Fibroblast of the conjunctiva (primary cell): ENCODE measurements at places on chromosomes 2 and 18.

DNA sequence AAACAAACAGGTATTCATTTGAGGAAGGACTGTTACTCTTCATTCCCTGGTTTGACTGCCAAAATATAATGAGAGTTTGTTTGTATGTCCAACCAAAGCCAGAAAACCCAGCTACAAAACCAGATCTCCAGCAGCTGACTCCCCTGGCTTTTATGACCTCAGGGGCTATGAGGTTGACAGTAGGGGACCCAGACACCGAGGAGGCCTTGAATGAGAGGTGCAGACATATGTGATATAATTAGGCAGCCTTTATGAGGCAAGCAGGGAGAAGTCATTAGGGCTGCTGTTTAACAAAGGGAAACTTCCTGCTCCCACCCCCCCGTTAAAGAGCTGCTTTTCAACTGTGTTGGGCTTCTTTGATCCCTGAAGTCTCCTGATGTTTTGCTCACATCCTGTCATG lies 236.7 kb downstream of the SLC4A3 start:
- no peak for DNase-seq

- DNase-seq = peak; percentile 64
Observed at GRCh38 chr2:61210332-61210981, 48.5 kb downstream of the C2orf74 start.

- no peak for DNase-seq
Observed at GRCh38 chr2:173347305-173348168, 7.1 kb upstream of the CDCA7 start.

DNA sequence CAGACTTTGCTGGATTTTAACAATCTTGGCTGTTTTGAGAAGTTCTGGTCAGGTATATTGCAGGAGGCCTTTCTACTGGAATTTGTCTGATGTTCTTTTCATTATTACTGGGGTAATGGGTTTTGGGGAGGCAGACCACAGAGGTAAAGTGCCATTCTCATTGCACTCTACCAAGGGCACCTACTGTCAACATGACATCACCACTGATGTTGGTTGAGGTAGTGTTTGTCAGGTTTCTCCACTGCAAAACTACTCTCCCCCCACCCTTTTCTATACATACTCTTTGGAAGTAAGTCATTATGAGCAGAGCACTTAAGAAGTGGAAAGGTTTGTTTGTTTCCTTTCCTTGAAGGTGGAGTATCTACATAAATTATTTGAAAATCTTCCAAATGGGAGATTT lies 27.0 kb downstream of the PRKD3 start:
- no peak for DNase-seq

DNA sequence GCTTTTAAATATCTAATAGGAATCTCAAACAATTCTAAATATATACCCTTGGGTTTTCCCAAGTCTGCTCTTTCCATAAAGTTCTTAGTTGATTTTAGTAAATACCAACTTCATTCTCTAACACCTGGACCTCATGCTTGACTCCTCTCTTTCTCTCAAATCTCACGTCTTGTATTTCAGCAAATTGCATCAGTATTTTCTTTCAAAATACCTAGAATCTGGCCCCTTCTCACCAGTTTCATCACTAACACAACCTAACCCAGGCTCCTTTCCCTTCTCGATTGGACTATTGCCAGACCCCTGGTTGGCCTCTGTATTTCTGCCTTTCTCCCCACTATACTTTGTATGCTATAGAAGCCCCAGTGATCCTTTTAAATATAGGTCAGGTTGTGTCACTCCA lies 23.0 kb upstream of the FAM171B start:
- no peak for DNase-seq

DNA sequence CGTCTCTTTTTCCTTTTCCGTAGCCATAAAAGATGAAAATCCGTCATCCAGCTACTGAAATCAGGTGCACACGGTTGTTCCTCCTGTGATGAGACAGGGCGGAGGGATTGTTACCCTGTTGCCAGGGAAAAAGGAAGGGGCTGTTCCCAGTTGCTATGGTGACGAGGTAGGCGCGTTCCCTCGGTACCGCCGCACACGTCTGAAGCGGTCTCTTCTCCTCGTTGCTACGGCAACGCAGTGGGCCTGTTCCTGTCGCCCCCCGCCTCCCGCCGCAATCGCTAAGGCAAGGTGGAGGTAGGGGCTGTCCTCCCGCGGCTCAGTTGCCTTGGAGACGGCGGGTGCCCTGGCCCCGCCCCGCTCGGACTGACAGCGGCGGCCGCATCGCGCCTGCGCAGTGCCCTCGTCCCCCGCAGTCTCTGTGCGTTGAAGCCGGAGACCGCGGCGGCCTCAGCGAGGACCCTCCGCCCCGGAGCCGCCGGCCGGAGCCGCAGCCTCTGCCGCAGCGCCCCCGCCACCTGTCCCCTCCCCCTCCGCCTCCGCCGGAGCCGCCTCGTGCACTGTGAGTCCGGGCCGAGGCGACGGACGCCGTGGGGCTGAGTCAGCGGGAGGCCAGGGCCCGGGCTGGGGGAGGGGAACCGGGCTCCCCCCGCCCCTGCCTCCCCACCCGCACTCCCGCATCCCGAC lies at the start of gene MAPRE3:
Gene MAPRE3 (plus strand): TSS at position 394 of the 684 bp plus-strand sequence. CDS start 51,582 bp downstream, outside the sequence.
- DNase-seq = peak; percentile 40

DNA sequence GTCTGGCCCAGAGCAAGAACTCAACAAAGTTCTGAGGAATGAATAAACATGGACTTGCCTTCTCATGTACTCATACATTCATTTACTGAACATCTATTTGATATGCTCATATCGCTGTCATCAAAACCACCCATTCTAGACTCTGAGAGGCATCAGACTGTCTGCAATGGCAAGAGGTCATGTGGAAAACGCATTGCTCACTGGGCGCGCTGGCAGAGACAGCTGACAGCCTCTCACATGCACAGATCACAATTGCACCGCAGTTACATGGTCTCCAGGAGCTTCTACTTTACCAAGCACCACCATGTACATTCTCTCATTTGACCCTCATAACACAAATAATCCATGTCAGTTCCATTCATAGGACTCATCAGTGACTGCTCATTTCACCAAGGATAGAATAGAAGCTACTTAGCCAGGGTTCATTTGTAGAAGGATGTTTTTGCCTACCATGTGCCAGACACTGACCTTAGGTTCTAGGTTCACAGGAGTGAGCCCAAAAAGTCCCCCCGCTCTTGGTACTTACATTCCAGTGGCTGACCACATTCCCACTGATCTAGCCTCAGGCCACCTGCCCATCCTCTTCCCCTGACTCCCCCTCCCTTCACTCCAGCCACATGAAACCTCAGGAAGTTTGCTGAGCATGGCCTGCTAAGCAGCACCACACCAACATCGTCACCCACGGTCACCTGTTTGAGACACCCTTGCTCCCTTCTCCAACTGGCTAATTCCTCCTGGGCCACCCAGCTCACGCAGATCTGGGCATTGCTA lies 6.1 kb downstream of the FAM124B start:
- no peak for DNase-seq

GRCh38 chr18:66013969-66014368 lies 263.2 kb downstream of the CDH7 start:
- no peak for DNase-seq

- DNase-seq = no peak
Observed at GRCh38 chr18:49948975-49949374, 135.6 kb upstream of the ACAA2 start.

DNA sequence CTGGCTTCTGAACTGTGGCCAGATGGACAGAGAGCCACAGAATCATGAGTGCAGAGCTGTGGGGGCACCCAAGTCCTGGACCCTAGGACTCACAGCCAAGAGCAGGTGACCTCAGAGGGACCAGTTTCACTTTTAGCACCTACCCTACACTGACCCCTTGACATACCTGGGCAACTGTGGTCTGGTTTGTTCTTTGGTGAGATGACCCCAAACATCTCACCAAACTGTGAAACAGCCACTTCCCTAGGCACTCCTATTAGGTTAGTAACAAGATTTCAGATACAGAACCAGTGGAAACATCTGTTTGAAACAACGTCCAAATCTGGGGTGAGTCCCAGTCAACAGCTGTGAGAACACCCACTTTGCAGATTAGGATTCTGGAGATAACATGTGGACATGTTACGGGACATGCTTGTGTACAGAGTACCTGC lies 1.9 kb upstream of the ZFP36L2 start:
- no peak for DNase-seq

DNA sequence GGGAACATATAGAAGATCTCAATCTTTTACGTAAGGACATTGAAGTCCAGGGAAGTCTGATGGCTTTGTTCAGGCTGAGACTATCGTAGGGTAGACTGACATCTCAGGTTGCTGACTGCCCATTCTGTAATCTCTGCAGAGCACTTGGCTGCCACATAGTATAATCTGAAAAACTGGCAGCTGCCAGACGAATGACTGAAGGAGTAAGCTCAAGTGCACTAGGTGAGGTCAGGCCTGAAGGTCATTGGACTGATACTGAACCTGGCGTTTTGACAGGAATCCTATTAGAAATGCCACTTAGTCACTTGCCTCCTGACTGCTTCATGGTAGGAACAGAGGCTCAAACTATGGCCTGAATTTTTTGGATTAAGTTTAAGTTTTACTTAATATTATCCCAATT lies 23.5 kb downstream of the GPD2 start:
- DNase-seq = no peak

DNA sequence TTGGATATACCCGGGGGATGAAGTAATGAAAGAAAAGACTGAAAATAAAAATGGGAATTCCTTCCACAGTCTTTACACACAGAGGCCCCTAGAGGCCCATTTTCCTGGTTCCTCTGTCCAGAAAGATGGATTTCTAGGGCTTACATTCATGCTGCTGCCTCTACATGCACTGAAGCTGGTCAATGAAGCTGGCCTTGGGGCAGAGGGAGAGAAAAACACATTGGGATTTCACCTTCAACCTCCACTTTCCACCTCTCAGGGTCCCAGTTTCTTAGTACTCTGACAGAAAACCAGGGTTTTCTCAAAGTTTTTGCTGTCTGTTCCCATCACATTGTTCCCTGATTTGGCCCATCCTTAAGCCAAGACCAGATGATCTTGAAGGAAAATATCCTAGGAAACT lies 154.6 kb upstream of the ZSWIM2 start:
- DNase-seq = no peak

- DNase-seq = no peak
Observed at GRCh38 chr2:180570864-180571263, 409.5 kb upstream of the UBE2E3 start.

GRCh38 chr2:158745067-158745865 lies 49.9 kb upstream of the DAPL1 start:
- DNase-seq = peak; percentile 59

GRCh38 chr2:81714817-81715216 lies 1410.3 kb upstream of the LRRTM1 start:
- DNase-seq = no peak

DNA sequence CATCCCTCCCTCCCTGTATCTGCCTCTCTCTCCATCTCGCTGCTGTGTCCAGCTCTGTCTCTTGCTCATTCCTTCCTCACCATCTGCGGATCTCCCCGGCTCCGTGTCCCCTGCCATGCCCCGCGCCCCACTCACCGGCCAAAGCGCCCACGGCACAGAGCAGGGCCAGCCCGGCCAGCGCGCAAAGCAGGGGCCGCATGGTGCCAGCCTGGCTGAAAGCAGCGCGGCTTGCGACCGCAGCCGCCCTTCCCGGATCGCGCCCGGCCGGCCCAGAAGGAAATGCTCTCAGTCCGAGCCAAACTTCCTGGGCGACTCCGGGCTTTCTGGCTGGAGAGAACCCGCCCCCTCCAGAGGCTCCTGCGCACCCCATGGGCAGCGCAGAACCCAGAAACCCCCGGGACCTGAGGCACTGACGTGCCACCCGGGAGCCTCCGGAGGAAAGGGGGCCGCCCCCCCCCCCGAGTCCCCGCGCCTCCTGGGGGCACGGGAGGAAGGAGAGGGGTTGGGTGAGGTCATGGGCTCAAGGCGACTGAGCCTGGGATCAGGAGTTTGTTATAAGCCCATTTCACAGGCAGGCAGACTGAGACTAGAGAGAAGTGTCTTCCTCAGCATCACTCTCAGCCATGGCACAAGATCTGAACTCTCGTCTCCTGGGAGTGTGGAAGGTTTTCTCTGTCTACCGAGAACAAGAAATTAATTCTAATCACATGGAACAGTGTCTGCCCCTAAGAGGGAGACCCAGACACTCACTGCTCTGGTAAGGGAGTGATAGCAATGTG lies 45.2 kb upstream of the RAB6C start:
- no peak for DNase-seq

DNA sequence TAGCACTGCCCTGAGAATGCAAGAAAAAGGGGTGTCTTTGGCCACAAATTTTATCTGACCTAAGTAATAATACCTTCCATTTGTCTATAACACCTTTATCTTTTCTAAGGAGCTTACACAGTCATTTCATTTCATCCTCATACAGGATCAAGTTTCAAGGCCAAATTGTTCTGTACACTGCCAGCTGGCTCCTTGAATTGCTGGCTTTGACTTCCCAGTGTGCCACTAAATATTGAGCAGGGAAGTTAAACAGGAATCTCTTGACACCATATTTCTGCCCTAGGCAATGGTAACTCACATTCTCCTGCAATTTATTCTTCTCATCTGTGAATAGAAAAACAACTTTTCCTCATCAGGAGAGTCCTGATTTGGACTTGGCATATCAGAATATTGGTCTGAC lies 195.1 kb upstream of the LRP1B start:
- DNase-seq = no peak

- peak; percentile 22 for DNase-seq
Observed at GRCh38 chr18:61893971-61894750, 1.4 kb upstream of the RNF152 start.

- DNase-seq = no peak
Observed at GRCh38 chr18:36386150-36386920, 88.8 kb downstream of the FHOD3 start.
